ENCODE measurements at places on chromosomes 1 and 21. TPM values are rescaled to one million over a fixed set of nuclear protein-coding genes. Genes with fewer than 3 reads are reported as not detected.

SLC45A1 gene
- 16.5 TPM for total RNA-seq

PCSK9 gene
- 0.13 TPM for total RNA-seq

CSF3R gene
- total RNA-seq = 10.1 TPM

RIMKLA gene
- 39.3 TPM for total RNA-seq

ADAMTS4 gene
- 12.5 TPM for total RNA-seq

DNA sequence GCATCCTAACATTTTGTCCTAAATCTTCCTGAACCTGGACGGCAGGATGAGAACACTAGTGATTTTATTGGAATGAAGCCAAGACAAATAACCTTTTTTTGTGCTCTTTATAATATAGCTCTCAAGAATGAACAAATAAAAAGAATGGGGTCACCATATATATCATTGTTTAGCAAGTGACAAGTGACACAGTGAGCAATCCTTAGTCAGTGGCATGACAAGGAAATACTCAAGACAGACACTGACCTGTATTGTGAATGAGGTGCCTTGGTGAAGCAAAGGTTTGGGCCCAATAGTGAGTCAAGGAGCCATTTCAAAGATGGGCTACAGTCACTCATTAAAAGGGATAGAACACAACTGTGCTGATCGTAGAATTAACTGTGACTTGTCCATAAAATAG lies 35.7 kb downstream of the PTGFR start:
- DNase-seq = no peak

DNA sequence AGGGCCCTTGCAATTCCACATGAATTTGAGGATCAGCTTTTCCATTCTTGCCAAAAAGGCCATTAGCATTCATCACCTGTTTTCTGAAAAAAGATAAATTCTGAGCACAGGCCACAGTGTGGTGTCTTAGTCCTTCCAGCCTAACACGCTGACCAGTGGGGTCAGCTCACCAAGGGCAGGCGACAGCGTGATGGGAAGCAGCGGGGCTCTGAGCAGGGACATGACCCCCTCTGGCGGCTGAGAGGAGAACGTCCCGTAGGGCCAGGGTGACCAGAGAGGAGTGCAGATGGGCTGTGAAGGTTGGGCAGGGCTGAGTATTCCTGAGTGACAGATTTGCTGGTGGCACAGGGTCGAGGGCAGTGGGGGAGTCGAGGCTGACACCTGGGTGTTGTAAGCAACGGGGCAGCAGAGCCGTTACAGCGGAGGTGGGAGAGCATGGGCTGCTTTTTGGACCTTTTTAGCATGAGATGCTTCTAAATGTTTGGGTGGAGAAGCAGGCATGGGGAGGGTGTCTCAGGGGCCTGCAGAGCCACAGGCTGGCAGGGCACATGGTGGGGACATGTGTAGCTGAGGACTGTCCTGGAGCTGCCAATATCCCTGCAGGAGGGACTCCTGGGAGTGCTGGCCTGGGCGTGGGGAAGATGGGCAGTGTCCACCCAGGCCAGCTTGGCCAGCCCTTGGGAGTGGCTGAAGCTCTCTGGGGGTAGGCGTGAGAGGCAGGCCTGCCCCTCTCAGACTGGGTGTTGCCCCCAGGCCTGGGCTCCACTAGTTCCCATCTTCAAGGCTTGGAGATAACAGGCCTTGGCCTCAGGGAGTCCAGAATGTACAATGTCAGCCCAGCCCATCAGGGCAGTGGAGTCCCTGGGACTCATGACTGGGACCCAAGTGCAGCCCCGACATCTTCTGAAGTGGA lies 8.6 kb upstream of the CALML6 start:
- peak; percentile 83 for DNase-seq

SPATA46 gene
- not detected for total RNA-seq

- no peak for DNase-seq
Measured at GRCh38 chr1:6271554-6271953, 10.7 kb upstream of the GPR153 start.

- no peak for DNase-seq
Measured at GRCh38 chr1:116257341-116257767, 115.7 kb upstream of the ATP1A1 start.

- no peak for DNase-seq
Measured at GRCh38 chr1:184900507-184900906, 73.8 kb downstream of the NIBAN1 start.

GRCh38 chr1:63874278-63874880 lies 100.6 kb downstream of the ROR1 start:
- DNase-seq = no peak

DNA sequence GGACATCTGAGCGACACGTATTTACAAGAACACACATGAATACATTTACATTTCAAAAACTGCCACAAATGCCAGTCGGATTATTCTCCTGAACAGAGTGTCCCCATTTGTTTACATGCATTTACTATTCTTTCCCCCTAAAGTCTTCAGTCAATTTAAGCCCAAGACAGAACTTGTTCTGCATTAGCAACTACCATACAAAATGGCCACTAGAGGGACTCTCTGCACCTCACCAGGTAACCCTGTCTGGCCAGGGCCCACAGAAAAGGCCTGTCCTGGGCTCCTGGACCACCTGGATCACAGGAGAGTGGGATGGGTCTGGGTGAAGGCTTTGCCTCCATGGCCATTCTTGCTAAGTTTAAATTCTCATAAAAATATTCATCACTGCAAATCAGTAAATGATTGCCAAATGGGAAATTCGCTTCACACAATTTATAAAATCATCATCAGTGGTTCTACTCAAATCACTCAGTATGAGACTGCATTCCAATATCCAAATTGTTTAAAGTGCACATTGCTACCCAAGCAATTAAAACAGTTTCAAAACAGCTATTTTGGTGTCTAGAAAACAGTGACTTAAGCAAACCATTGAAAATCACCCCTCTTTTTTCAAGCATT lies 12.5 kb upstream of the GUCA2A start:
- no peak for DNase-seq

Data from dorsolateral prefrontal cortex (tissue), 122 donors.